ENCODE measurements at places on chromosomes 1 and 21. TPM values are rescaled to one million over a fixed set of nuclear protein-coding genes. Genes with fewer than 3 reads are reported as not detected.

GRCh38 chr1:194846488-194846887, 1660.1 kb upstream of the B3GALT2 start:
- DNase-seq = no peak

The MROH9 gene
- total RNA-seq = not detected

The PODN gene
- total RNA-seq = 55.1 TPM

DNA sequence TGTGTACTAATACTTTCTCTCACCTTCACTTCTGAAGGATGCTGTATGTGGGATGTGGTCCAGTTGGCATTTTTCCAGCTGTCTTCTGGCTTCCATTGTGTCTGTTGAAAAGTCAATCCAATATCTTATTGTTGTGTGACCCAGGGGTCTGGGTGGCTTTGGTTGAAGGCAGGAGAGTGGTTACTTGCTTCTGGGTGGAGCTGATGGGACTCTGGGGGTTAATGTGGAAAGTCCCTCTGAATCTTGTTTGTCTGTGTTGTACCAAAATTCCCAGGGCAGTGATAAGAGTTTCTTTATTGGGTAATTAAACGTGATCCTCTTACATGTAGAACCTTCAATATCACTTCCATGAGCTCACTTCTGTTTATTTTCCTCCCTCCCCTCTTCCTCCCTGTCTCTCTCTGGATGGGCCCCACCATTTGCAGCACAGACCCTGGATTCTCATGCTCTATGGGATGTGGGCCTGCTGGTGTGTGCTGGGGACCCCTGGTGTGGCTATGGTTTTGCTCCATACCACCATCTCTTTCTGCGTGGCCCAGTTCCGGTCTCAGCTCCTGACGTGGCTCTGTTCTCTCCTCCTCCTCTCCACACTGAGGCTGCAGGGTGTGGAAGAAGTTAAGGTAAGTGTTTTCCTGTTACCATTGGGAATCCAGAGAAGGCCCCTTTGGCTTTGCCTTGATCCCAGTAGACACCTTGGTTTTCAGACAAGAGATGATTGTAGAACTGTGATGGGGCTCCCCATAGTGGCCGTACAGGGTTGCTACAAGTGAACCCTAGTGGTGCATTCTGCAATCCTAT, 71.5 kb downstream of the HHAT start:
- DNase-seq = peak; percentile 56

- DNase-seq = no peak
Measured at GRCh38 chr21:34182436-34182835, 109.1 kb downstream of the MRPS6 start.

The KIF2C gene
- 2.6 TPM for total RNA-seq

DNA sequence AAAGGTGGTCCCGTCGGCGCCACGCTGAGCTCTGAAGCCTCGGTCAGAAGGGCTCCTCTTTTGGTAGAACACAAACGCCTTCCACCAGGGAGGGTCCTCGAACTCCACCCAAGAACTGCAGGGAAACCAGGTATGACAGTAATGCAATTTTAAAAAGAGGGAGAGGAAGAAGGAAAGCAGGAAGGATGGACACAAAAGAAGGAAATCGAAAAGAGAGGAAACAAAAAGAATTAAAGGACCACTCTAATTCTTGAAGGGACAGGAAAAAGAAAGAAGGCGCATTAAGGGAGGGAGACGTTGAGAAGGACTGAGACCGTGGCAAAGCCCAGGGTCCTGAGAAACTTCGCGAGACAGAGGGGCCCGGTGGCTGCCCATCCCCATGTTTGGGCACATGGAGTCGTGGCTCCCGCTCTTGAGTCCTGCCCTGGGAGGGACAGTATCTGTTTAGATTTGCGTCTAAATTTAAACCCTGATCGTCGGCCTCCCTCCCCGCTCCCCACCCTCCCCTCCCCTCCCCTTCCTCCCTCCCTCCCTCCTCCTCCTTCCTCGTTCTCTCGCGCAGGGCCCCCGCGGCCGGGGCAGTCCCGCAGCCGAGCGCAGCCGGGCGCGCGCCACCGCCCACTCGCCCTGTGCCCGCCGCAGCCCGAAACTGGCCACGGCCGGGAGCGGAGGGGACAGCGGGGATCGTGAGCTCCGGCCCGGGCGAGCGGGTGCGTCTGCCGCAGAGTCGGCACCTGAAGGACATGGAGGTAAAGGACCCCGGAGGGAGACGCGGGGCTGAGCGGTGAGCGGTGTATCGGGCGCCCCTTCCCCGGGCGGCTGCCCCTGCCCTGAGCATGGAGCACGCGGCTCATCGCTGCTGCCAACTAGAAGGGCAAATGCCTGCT, at the start of gene RCSD1:
TSS of gene RCSD1 (plus strand) at position 552 of the 887 bp plus-strand sequence. CDS start at position 744, 192 bp downstream.
- DNase-seq = no peak

DNA sequence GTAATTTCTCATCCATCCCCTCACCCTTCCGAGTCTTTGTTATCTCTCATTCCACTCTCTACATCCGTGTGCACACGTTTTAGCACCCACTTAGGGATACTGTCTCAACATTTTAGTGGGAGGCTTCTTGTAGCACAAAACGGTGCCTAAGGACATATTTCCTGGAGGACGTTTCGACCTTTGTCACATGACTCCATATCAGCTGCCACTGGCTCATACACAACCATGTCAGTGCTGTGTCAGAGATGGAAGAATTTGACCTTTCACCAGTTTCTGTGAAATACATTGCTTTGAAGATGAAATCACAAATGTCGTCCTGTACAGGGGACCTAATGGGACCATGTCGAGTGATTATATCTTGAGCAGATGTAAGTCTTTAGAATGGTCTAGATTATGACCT, 15.6 kb downstream of the B3GALT5 start:
- no peak for DNase-seq

The TMPRSS2 gene
- not detected for total RNA-seq

DNA sequence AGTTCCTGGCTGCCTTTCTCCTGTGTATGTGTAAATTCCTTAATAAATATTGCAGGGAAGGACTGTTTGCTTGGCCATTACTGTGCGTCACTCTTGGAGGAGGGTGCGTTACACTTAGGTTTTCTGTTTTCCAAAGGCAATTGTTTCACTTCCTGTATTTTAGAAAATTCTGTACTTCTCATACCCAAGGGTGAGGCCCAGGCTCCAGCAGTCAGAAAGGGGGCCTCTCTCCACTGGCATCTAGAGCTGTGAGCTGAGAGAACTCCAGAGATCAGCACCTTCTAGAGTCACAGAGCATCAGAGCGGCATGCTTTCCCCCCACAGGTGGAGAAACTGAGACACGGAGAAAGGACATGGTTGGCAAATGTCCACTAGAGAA, 27.0 kb upstream of the ZFP69B start:
- no peak for DNase-seq

Measured in breast epithelium (tissue), 4 donors.